ENCODE measurements at places on chromosomes 2 and 18.

GRCh38 chr2:151851761-151852160, 23.5 kb upstream of the ARL5A start:
- no peak for DNase-seq

DNA sequence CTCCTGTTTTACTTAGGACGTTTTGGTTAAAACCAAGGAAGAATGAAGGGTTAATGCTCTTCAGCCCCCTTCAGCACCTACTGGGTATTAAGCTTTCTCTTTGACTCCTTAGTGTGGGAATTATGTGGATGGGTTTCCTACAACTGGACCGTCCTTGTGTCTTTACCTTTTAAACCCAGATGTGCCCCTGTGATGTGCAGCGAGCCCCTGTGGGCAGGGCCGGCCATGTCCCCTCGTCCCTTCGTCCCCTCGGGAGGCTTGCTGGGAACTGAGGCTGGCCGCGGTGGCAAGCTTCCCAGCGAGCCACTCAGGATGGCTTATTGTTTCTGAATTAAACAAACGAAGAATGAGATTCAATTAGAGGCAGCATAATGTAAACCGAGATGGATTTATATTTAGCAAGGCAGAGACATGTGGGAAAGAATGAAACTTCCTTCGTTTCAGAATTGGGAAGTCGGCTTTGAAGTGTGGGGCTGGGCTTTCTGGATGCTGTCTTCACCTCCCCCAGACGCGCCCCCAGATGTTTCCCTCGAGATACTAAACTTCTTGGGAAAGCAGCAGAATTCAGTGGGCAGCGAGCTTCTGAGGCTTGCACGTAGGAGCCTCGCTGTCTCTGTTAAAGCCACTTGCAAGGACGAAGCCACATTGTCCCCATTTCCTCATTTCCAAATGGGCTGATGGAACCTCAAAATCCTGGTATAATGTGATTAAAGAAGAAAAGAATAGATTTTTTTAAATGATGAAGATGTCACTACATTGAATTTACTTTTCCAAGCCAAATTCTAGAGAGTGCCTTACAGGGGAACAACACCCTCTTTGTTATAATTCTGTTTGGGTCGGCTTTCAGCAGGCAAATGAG, 146.0 kb downstream of the VAPA start:
- DNase-seq, result no peak

DNA sequence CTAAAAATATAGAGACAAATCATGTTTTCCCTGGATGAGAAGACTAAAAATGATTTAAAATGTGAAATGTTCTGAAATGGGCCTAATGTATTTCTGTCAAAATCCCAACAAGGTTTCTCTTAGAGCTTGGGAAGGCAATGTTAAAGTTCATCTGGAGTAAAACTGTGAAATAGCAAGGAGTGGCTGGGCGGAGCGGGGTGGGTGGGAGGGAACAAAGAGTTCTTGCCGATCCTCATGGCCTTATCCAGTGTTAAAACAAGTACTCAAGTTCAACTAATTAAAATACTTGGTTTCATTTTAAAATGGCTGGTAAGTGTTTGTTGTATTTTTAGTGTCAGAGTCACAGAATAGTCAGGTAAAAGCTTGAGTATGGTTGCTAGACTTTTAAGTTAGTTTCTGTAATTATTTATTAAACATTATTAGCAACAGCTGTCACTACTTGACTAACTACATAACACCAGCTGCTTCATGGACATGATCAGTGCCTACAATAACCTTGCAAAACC, 87.3 kb downstream of the RTN4 start:
- DNase-seq, result no peak

- DNase-seq, result no peak
Observed at GRCh38 chr2:381941-382727, 94.2 kb upstream of the ALKAL2 start.

DNA sequence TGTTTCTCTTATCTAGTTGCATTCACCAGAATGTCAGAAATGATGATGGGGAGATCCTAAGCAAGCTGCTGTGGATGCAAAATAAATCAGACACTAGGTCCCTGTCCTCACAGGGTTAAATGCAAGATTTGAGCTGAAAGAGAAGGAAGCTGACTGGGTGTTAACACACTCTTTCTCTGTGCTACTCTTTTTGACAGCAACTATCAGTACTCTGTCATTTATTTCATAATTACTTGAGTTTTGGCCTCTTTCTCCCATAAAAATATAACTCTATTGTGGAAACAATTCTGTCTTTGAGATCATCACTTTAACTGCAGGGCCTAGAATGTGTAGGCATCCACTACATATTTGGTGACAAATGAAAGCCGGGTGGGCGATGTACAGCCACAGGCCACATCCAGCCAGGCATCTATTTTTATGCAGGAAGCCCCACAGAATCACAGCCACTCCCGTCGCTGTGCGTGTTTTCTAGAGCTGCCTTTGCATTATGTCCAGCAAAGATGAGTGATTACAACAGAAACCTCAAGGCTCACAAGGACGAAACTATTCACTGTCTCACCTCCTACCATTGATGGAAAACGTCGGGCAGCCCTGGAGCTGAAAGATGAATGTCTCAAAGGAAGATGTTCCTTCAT, 849.0 kb downstream of the RNF144A start:
- DNase-seq, result no peak

DNA sequence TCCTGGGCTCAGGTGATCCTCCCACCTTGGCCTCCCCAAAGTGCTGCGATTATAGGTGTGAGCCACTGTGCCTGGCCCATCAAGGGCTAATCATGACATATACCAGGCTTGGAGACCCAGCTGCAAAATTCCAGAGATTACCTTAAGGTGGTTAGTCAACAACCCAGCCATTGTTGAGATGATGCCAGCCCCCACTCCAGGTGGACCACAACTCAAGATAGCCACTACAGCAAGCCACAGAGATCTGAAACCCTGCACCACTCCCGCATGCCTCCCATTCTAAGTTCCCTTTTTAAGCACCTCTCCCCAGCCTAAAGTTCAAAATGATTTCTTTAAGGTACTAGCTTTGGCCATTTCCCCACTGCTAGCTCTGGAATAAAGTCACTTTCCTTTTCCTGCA, 4.6 kb upstream of the CLK1 start:
- no peak for DNase-seq

DNA sequence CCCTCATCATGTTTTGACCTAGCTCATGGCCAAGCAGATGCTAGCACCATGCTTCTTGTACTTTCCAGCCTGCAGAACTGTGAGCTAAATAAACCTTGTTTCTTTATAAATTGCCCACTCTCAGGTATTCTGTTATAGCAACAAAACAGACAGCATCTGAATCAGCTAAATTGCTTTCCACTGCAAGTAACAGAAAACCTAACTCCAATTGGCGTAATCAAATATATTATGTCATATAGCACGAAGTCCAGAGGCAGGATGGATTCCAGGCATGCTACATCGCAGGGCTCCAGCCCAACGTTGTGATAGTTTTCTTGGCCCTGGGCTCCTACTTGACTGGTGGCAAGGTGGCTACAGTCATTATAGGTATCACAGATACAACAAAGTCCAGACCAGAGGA, 10.4 kb upstream of the CUL3 start:
- DNase-seq, result no peak

DNA sequence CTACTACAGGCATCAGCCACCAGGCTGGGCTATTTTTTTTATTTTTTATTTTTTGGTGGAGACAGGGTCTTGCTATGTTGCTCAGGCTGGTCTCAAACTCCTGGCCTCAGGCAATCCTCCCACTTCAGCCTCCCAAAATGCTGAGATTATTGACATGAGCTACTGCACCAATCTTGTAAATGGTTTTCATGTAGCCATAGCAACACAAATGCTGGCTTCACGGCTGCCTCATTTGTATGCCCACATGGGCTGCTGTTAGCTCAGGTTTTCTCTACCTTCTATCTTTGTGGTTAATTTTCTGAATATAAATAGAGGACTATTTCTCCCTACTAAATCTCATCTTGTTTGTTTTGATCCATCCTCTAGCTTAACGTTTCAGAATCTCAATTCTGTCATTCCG, 58.2 kb downstream of the PLEKHM3 start:
- DNase-seq, result no peak

DNA sequence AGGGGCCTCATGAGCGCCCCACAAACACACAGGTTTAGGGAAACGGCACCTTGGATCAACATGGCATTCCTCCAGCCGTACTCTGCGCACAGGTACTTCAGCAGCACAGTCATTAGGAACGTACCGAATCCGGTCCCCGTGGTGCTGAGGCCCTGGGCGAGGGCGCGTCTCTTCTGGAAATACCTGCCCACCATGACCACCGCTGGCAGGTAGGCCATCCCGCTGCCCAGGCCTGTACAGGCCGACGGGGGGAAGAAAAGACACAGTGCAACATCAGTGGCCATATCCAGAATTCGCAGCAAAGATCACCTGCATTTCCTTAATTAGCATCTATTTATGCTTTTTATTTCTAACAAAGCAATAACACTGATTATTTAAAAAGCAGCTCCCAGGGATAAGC, 22.2 kb downstream of the SLC16A14 start:
- DNase-seq, result no peak

DNA sequence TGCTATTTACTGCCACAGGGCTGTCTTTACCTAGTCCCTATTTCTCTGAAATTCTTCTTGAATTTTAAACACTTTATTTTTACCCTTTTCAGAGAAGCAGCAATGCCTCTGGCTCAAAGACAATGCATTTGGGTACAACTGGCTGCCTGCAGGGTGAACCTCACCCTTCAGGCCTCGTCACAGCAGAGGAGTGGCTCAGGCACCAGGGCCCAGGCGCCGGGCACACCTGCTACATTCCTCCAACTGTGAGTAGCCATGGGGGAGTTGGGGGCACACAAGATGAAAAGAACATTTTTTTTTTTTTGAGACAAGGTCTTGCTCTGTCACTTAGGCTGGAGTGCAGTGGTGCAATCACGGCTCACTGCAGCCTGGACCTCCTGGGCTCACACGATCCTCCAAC, 74.9 kb upstream of the KCNE4 start:
- DNase-seq, result no peak

DNA sequence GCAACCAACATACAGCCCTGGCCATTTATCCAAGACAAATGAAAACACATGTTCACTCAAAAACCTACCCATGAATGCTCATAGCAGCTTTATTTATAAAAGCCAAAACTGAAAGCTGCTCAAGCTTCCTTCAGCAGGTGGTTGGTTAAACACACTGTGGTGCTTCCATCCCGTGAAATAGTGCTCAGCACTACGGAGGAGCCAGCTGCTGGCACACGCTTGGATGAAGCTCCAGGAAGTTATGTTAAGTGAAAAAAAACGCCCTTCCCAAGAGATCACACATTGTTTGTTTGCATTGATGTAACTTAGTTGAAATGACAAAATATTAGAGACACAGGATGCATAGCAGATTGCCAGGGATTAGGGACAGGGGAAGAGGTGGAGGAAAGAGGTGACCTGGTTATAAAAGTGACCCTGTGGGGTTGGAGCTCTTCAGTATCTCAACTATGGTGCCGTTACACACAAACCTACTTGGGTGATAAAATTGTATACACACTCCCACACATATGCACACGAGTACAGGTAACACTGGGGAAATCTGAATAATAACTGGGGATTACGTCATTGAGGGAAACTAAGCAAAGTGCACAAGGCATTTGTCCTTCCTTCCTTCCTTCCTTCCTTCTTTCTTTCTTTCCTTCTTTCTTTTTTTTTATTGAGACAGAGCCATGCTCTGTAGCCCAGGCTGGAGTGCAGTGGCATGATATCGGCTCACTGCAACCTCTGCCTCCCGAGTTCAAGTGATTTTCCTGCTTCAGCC, 6.2 kb upstream of the ALPG start:
- no peak for DNase-seq

DNA sequence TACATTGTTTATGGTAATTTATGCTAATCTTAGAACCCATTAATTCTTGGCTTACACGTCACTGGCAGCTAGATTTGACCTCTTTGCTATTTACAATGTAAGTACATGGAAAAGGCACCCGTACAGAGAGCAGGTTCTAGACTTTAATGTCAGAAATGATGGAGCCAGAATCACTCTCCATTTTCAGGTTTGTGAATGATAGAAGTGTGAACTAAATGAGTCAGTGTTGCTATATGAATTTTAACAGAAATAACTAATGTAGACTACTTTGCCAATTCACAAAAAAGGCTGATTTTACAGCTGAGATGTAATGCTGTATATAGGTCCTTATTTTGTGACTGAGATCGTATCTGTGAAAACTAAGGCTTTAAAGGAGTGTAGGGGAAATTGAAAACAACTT, 214.6 kb downstream of the LDLRAD4 start:
- DNase-seq, result no peak

DNA sequence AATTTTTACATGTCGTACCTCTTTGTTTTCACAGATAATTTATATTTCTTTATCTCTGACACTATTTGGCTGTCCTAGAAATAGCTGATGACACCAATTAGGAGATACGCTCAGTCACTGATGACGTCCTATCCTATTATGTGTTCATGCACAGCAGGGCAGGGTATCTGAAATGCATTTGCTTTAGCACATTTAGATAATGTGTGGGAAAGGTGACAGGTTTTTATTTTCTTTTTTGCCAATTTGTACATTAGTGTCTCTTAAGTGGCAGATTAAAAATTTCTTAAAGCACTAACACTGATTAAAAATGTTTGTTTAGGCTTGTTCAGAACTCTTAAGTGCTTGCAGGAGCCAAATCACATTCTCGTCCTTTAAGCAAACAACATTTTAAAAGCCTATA, 39.7 kb downstream of the CDC42EP3 start:
- no peak for DNase-seq

DNA sequence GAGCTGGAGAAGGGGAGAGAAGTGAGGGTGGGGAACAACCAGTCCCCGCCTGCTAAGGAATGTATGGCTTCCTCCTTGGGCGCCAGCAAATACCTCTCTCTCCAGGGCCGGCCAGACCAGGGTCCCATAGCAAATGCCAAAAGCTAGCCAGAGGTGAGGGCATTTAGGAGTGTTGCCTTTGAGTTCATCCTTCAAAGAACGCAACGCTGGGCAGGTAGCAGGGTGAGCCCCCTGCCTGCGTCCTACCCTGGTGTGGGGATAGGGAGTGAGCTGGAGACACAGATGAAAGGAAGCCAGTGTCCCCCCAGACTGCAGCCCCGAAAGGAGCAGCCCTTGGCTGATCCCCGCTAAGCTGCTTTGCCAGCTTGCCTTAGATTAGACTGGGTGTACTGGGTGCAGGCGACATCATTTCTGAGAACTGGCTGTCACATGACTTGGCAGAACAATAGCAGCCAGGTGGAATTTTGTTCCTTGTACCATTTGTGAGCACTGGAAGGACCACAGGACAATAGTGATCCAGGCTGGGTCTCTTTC, 40.4 kb downstream of the KLHL29 start:
- no peak for DNase-seq

GRCh38 chr2:112239862-112240261, 15.0 kb downstream of the ZC3H8 start:
- DNase-seq, result no peak

- DNase-seq, result no peak
Observed at GRCh38 chr2:43004879-43005244, 212.5 kb upstream of the HAAO start.

DNA sequence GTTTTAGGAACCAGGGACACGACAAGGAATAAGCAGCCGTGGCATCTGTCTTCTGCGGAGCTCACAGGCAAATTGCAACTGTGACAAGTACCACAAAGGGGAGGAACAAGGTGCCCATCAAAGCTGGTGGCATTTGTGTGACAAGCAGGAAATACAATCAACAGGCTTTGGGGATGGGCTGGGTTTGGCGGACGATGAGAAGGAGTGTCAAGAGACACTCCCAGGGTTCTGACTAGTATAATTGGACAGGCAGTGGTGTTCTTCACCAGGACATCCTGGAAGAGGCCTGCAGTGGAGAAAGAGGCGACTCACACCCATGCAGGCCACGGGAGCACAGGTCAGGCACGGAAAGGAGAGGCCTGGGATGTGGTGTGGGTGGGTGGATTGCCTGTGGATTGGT, 14.2 kb upstream of the SPATA3 start:
- DNase-seq, result no peak
